ENCODE measurements at places on chromosomes 4 and X. TPM values are rescaled to one million over a fixed set of nuclear protein-coding genes. Genes with fewer than 3 reads are reported as not detected.

The CHRNA9 gene
- total RNA-seq: not detected

The DHRSX gene
- total RNA-seq: 25.2 TPM

The BMPR1B gene
- 2.0 TPM for total RNA-seq

The LAMTOR3 gene
- total RNA-seq: 36.6 TPM

The UGT2B15 gene
- total RNA-seq: 0.36 TPM

The UGT2A1 gene
- total RNA-seq: not detected

The TAF7L gene
- 0.16 TPM for total RNA-seq

The KLHL15 gene
- 9.6 TPM for total RNA-seq

The SATL1 gene
- total RNA-seq: not detected

The ETNPPL gene
- total RNA-seq: not detected

The EPHA5 gene
- 0.27 TPM for total RNA-seq

The RENBP gene
- 10.8 TPM for total RNA-seq

The STAP1 gene
- not detected for total RNA-seq

The UCHL1 gene
- total RNA-seq: 91.3 TPM

The GYPE gene
- total RNA-seq: 0.33 TPM

The PHKA1 gene
- 6.1 TPM for total RNA-seq

The BOD1L1 gene
- total RNA-seq: 34.3 TPM

The GPR119 gene
- total RNA-seq: not detected

The TCEAL4 gene
- total RNA-seq: 127 TPM

The GAGE12E gene
- not detected for total RNA-seq

The ATP6AP2 gene
- total RNA-seq: 121 TPM

The PDE6B gene
- 0.41 TPM for total RNA-seq

The VCX2 gene
- total RNA-seq: not detected

The CORIN gene
- total RNA-seq: 0.14 TPM

The DUX4 gene
- total RNA-seq: not detected

The TCP11X2 gene
- total RNA-seq: not detected

The WFS1 gene
- total RNA-seq: 69.0 TPM

The HPGDS gene
- 2.1 TPM for total RNA-seq

The LRP2BP gene
- 2.2 TPM for total RNA-seq

The PPP1R2C gene
- not detected for total RNA-seq

The ATP2B3 gene
- 0.36 TPM for total RNA-seq

The GLRA3 gene
- total RNA-seq: 0.14 TPM

The SLC39A8 gene
- total RNA-seq: 3.2 TPM

The SULT1B1 gene
- total RNA-seq: 0.71 TPM

The H2BW2 gene
- total RNA-seq: not detected

The TMEM255A gene
- total RNA-seq: 1.5 TPM

The DACH2 gene
- total RNA-seq: 1.4 TPM

The DCAF4L1 gene
- 0.14 TPM for total RNA-seq

The POU3F4 gene
- total RNA-seq: 0.71 TPM

The IL2RG gene
- not detected for total RNA-seq

The ASMT gene
- not detected for total RNA-seq

The PPEF2 gene
- 0.28 TPM for total RNA-seq

The HSFX4 gene
- total RNA-seq: not detected
